ENCODE measurements at places on chromosomes 5 and 9. TPM values are rescaled to one million over a fixed set of nuclear protein-coding genes. Genes with fewer than 3 reads are reported as not detected.

GARIN3 gene
- total RNA-seq = not detected

FAM78A gene
- total RNA-seq = 0.03 TPM

SLC25A48 gene
- not detected for total RNA-seq

DNA sequence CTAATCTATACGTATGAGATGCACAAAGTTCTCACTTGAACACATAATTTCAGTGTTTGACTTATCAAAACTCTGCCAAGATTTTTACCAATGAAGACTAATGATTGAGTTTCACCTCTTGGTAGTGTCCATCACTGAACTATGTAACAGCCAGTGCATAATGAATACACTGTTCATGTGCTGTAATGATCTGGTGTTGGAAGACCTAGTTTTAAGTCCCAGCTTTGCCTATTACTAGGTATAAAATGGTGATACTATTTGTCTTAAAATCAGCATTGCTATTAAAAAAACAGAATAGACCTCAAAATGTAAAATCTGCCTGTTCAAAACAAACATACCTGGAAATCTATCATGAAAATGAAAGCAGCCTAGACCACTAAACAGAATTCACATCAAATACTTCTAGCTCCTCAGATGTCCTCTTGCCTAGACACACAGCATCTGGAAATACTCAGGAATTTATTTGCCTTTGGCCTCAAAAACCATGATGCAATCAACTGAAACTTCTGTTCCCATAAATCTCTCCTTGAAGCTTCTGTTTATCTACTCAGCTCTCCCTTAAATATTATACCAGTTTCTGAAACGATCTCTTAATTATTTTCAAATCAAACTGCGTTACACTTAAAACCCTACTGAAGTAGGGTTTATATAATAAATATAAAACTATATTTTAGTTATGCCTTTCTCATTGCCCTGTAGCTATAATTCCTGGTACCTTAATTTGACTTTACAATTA is 38.1 kb downstream of the MRPS27 start:
- H3K4me3 ChIP-seq = no peak overlapping the region
- H3K36me3 ChIP-seq = peaks cover 8% of the 10 kb centered on the region
- peaks cover 26% of the 10 kb centered on the region for H3K4me1 ChIP-seq
- DNase-seq = no peak
- H3K27me3 ChIP-seq = no peaks in the 10 kb centered on the region

EPB41L4A gene
- 0.11 TPM for total RNA-seq

DNA sequence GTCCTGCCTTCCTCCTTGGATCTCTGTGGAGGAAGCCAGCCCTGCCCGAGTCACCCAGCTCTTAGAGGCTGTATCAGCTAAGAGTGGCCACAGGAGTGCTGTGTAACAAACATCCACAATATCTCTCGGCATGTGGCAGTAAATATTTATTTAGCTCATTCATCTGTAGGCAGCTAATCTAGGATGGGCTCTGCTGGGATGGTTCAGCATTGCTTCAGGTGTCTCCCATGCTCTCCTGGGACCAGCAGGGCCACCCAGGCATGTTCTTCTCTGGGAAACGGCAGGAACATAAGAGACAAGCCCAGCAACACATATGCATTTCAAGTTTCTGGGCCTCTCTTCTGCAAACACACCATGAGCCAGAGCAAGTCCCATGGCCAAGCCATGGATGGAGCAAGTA is 56.1 kb downstream of the HRH2 start:
- peaks cover 20% of the 10 kb centered on the region for H3K27me3 ChIP-seq
- H3K4me3 ChIP-seq = no peak overlapping the region
- DNase-seq = no peak
- no peak overlapping the region for H3K27ac ChIP-seq

DNA sequence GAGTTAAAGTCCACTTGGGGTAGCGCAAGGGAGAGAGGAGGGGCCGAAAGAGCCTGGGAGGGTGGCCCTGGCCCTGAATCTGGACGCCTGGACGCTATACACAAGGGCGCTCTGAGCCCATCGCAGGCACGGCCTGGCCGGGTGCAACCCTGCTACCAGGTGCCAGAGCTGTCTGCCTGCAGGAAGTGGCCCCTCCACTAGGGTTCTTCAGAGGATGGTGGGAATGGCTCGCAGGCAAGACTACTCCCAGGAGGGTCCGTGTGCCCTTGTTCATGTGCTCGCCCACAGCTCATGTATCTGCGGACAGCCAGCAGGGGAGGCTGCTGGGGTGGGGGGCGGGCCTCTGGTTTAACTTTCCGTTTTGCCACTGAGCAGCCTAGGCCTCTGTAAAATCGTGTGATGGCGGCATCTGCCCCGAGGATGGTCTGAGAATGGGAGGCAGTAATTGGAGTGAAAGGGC is 1.4 kb upstream of the NKD2 start:
- no peaks in the 10 kb centered on the region for H3K36me3 ChIP-seq
- H3K4me1 ChIP-seq = peaks cover 23% of the 10 kb centered on the region
- H3K27me3 ChIP-seq = peaks cover 72% of the 10 kb centered on the region

LCN1 gene
- total RNA-seq = not detected

DNA sequence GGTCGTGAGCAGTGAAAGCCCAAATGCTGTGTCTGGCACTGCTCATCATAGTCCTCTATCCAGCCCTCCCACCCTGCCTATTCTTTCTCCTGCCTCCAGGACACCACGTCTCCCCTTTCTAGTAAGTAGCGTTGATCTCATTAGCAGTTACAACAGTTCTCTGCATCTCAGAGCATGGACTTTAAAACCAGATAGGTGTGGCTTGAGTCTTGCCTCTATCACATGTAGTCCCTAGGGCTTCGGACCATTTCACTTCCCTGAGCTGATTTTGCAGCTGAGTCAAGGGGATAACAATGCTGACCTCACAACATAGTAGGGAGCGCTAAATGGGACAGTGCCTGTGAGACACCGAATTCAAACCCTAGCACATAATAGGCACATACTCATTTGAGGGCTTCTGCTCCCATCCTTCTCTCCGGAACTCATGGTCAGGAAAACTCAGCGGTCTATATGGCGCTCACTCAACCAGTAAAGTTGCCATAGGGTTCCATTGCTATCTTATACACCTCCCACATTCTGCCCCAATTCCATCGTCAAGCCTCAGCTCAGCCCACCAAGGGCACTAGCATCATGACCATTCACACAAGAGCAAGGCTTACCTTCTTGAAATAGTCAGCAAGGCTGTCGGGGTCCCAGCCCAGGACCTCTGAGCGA is 515 bp downstream of the LCP2 start:
- no peak overlapping the region for H3K4me3 ChIP-seq
- H3K27me3 ChIP-seq = 0 out of 2 replicates have a peak, but pooled peaks cover 4% of the 10 kb centered on the region
- H3K36me3 ChIP-seq = no peaks in the 10 kb centered on the region
- H3K27ac ChIP-seq = no peak overlapping the region
- no peaks in the 10 kb centered on the region for H3K4me1 ChIP-seq

- peaks cover 19% of the 10 kb centered on the region for H3K4me1 ChIP-seq
- peak; percentile 85 for DNase-seq
- H3K36me3 ChIP-seq = peaks cover 60% of the 10 kb centered on the region
- H3K27ac ChIP-seq = peak within 1 kb of the TSS; percentile 82
- peak within 1 kb of the TSS; percentile 87 for H3K4me3 ChIP-seq
- no peaks in the 10 kb centered on the region for H3K27me3 ChIP-seq
These were observed at the start of gene KDM3B for GRCh38 chr5:138352071-138352721. Gene KDM3B (plus strand): TSS chr5:138352685. CDS start chr5:138352796, 111 bp downstream.

DNA sequence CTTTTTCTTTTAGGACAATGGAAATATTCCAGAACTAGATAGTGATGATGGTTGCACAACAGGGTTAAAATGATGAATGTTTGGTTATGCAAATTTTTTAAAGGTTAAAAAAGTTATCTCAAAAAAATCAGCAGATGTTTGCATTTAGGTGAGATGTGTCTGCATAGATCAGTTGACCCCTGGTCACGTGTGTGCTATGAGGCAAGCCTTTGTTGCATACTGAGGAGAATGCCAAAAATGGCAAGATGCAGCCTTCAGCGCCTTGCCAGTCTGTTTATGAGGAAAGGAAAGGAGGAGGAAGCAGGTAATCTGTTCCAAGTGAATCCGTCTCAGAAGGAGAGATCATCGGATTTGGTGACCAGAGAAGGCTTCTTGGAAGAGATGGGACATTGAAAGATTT is 11.9 kb downstream of the MEGF10 start:
- H3K27me3 ChIP-seq = peaks cover 13% of the 10 kb centered on the region
- no peaks in the 10 kb centered on the region for H3K4me1 ChIP-seq
- H3K4me3 ChIP-seq = no peak overlapping the region
- no peaks in the 10 kb centered on the region for H3K36me3 ChIP-seq

MCIDAS gene
- total RNA-seq = 0.08 TPM

GABRA6 gene
- total RNA-seq = not detected

DNA sequence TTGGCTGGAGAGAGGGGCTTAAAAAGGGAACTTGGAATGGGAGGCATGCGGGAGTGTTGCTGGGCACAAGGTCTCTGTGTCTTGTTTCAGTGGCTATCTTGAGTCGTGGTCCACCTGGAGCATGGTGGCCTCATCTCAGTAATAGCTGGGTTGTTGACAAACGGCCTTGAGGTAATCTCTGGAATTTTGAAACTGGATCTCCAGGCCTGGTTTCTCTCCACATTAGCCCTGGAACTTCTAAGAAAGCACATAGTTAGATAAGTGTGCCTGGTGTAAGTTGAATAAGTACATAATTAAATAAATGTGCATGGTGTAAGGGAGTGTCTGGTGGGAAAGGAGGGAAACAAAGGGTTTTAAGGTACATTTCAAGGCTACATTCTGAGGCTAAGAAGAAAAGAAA is 62.2 kb downstream of the INIP start:
- H3K27ac ChIP-seq = no peak overlapping the region
- H3K27me3 ChIP-seq = no peaks in the 10 kb centered on the region
- no peak for DNase-seq
- no peaks in the 10 kb centered on the region for H3K4me1 ChIP-seq

DNA sequence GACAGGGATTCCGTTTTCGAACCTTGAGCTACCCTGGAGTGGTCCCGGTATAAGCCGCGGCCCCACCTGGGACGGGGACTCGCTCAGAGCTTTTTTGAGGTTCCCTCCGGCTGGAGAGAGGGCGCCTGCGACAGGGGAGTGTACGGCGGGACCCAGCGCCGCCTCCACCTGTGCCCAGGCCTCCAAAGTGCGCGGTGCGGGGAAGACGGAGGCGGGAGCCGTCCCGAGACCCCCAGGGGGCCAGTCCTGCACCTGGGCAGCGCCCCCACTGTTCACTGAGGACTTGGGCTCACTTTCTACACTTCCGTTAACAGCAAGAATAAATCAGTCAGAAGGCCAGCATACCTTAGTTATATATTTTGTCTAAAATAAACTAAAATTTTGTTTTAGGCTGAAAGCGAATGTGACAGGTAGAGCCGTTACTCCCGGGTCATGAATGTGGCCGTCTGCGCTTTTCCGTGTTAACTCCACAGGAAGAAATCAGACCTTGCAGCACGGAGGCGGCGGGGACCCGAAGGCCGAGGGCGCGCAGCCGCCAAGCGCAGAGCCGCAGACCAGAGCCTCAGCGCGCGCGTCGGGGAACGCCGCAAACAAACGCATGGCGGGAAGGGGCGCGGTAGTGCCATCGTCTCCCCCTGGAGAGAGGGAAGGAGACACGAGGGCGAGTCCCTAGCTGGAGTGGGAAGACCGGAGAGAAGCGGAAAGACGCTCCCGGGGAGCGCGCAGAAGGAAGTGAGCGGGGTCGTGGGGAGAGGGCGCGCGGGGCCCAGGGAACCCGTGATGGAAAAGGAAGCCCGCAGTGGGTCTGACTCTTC is 14.1 kb downstream of the TRIM7 start:
- H3K36me3 ChIP-seq = no peaks in the 10 kb centered on the region
- no peaks in the 10 kb centered on the region for H3K27me3 ChIP-seq
- peak overlapping the region; percentile 59 for H3K4me3 ChIP-seq
- H3K27ac ChIP-seq = peak overlapping the region; percentile 20
- DNase-seq = no peak

DNA sequence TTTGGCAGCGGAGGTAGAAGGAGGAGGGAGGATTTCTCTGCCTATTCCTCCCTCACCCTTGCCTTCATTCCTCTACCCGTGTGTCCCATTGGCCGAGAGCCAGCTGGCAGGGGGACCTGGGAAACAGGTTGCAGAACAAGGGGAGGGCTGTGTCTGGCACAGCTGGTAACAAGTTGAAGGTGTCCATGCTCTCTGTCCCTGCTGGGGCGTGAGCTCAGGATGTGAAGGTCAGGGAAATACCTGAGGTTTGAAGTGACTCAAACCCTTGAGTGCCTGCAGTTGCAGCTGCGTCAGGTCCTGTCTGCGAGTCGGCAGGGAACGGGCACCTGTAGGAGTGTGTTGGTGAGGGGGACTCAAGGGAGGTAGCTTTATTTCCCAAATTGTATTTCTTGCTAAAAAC is 16.2 kb downstream of the MIGA2 start:
- H3K4me3 ChIP-seq = no peak overlapping the region
- H3K27ac ChIP-seq = no peak overlapping the region
- peaks cover 18% of the 10 kb centered on the region for H3K36me3 ChIP-seq
- peaks cover 8% of the 10 kb centered on the region for H3K4me1 ChIP-seq
- no peak for DNase-seq
- H3K27me3 ChIP-seq = no peaks in the 10 kb centered on the region

GRCh38 chr9:134652291-134653225 is 11.0 kb downstream of the COL5A1 start:
- no peak overlapping the region for H3K27ac ChIP-seq
- H3K4me1 ChIP-seq = peaks cover 21% of the 10 kb centered on the region
- H3K4me3 ChIP-seq = no peak overlapping the region
- DNase-seq = no peak

SETD9 gene
- 17.8 TPM for total RNA-seq

DNA sequence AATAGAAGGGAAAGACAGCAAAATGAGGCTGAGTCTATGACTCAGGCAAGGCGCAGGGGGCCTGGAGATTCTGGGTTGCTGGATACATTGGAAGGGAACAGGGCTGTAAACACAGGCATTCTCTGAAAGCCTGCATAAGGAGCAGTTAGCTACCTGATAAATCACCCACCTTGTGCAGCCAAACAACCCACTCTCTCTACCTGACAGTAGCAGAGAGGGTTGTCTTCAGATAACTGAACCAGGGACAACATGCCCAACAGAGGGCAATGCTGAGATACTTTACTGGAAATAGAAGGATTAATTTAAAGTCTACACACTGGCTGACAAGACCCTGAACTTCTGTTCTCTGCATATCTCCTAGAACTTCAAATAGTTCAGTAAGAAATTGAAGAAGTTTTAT is 161.6 kb downstream of the KCTD16 start:
- no peaks in the 10 kb centered on the region for H3K36me3 ChIP-seq
- DNase-seq = no peak
- no peak overlapping the region for H3K4me3 ChIP-seq
- H3K4me1 ChIP-seq = no peaks in the 10 kb centered on the region
- no peaks in the 10 kb centered on the region for H3K27me3 ChIP-seq

SLC31A2 gene
- total RNA-seq = 7.9 TPM

GRCh38 chr9:99921875-99922710 is 15.6 kb downstream of the STX17 start:
- no peak overlapping the region for H3K4me3 ChIP-seq
- peaks cover 36% of the 10 kb centered on the region for H3K36me3 ChIP-seq
- H3K4me1 ChIP-seq = no peaks in the 10 kb centered on the region
- no peak overlapping the region for H3K27ac ChIP-seq
- DNase-seq = no peak
- H3K27me3 ChIP-seq = no peaks in the 10 kb centered on the region

GRCh38 chr5:66223637-66224036 is 79.5 kb downstream of the SREK1 start:
- no peak overlapping the region for H3K27ac ChIP-seq
- DNase-seq = no peak
- no peaks in the 10 kb centered on the region for H3K36me3 ChIP-seq
- no peaks in the 10 kb centered on the region for H3K27me3 ChIP-seq
- no peak overlapping the region for H3K4me3 ChIP-seq

Data from SJSA1 (cell line).